ENCODE measurements at places on chromosomes 7 and 10.

DNA sequence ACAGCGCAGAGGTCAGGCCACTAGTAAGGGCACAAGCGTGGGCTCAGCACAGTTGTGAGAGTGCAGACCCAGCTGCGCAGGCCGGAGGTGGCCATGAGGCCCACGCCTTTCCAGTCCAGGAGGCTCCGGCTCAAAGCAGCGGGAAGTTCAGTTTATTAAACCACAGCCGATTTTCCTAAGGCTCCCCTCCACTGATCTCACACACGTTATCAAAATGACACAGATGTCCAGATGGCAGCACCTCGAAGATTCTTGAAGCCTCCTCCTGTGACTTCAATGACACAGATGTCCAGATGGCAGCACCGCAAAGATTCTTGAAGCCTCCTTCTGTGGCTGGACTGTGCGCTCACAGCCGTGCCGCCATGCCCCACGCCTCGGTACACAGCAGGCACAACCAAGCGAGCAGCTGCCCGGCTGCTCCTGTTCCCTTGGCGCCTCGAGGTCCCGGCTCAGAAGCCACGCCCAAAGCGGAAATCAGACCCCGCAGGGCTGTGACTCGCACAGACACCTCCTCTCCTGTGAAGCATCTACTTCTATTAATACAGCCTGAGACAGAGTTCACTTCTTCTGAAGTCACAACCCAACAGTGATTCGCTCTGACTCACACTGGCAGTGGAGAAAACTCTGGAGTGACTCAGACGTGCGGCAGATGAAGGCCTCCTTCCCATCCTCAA is 122.7 kb downstream of the MAD1L1 start:
- no peak for DNase-seq

- no peak for DNase-seq
Measured at GRCh38 chr10:7593905-7594304, 72.9 kb downstream of the ITIH5 start.

GRCh38 chr10:103998805-103999204 is 31.9 kb downstream of the SLK start:
- DNase-seq, result no peak

- no peak for DNase-seq
Measured at GRCh38 chr10:5965266-5965665, 12.1 kb downstream of the IL15RA start.

- no peak for DNase-seq
Measured at GRCh38 chr7:18978108-18978495, 139.3 kb downstream of the TWIST1 start.

DNA sequence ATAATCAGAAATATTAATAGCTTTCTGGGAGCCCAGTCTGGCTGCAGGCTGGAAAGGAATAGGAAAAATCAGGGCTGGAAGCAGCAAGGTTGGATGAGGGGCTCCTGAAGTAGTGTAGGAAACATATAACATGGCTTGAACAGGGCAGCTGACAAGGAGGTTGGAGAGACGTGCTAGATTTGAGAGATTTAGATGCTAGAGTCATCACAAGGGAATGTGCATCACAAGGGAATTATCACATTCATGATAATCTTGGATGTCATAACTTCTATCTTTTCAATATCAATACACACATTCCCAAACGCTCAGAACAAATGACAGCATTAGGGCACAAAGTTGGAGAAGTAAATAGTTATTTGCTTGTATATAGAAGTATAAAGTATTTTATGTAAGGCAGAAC is 120.9 kb upstream of the EGFR start:
- DNase-seq, result no peak

- DNase-seq, result no peak
Measured at GRCh38 chr7:37511915-37512314, 63.3 kb upstream of the ELMO1 start.

GRCh38 chr7:48424731-48425130 is 253.5 kb downstream of the ABCA13 start:
- no peak for DNase-seq

GRCh38 chr10:75394221-75394620 is 7.3 kb downstream of the ZNF503 start:
- no peak for DNase-seq

DNA sequence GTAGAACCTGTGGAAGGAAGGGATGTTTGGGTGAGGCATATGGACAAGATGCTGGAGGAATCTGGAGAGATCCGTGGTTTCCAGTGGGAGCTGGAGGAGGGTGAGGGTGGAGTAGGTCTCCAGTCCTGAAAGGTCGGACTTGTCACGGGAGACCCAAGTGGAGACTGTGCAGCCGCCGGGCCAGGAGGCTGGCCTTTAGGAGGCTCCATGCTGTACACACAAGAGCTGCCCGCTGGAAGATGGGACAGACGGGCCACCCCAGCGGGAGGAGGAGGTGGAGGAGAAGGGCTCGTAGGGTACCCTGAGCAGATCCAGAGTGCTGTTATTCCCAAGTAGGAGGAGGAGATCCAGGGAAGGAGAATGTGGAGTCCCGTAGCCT is 106.7 kb downstream of the NKX6-2 start:
- DNase-seq, result no peak

DNA sequence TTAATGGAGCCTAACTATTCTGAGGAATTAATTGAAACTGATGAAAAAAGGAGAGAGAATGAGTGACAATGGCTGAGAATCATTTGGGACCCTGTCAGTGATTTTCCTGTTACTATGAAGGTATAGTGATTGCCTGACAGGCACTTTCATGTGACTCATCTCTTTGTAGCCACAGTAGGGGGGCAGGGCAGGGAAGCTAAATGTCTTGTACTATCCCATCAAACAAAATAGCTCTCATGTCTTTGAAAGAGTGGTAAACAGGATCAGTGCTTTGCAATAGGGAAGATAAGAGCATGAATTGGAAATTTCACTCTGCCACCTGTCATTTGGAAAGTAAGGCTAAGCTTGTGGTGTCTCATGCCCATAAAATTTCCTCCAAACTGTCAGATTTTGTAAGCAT is 94.5 kb upstream of the GSDME start:
- DNase-seq, result no peak

DNA sequence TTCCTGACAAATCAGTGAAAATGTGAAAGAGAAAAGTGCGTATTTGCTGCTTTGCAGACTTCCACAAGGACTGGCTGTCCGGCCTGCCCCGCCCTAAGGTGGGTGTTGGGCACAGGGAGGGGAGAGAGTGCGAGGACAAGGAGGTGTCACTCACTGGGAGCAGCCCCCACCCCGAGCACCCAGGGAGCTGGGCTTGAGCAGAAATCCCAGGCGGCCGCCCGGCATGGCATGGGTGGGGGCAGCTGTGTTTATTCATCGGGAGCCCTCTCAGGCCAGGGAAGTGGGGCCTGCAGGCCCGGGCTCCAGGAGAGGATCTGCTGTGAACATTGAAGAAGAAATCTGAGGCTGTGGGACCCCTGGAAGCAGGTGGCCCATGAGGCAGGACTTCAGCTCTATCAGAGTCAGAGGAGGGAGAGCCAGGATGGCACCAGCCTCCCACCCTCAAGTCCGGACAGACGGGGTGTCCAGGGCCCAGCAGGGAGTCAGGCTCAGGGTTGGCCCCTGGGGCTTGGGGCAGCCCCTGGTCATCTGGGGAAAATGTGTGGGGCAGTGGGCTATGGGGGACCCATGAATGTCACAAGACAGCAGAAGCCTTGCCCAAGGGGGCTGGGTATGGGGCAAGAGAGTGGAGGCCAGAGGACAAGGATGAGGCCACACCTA is 164.4 kb upstream of the PPP2R2D start:
- no peak for DNase-seq

DNA sequence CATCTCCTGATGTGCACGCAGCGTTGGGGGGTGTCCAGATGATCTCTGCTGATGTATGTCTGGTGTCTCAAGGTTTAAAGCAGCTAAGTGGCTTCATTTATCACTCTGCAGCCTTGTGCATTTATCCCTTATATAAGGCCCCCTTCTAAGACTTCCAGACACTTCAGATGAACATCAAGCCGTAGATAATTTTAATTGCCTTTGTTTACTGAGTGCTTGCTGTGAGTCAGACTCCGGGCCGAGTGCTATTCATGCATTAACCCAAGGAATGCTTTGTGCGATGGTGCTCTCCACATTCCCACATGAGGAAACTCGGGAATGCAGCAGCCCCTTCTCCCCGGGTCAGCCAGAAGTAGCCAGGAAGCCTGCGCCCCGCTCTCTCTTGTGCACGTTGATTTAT is 328.6 kb upstream of the COBL start:
- no peak for DNase-seq

DNA sequence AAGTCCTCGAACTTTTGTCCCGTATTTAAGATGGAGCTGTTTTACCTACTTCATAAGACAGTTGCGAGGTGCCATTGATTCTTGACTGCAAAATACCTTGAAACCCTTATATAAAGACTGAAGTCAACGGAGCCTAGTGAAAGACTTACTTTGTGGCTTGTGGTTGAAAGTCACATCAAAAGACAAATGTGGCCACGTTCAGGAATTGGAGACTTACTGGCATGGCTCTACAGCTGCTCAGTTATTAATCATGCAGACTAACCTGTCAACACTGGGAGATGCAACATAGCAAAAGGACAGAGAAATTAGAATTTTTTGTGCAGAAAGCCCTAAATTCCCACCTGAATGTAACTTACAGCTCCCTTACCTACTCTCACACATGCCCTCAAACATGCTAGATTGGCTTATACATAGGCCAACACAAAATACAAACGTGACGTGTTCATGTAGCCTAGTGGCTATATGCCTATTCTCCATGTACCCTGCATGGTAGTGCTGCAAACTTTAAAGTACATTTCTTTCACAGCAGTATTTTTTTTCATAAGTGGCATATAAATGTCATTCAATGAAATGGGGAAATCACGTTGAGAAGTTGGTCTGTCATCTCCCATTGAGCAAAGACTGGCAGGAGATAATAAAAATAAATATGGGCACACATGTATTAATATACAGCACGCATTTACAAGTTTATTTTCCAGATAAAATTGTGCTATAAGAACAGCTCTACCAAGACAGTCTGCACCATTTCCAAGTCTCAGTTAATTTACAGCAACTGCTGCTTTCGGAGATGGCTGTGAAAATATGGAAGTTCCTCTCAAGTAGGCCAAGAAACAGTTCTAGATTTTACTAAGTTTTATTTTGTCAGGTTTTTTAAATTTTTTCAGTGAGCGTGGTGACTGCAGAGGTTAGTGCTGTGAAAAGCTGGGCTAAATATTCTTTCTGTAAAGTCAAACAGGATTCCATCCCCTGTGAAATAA is 170.4 kb upstream of the C7orf33 start:
- no peak for DNase-seq

GRCh38 chr10:34297541-34298345 is 517.4 kb downstream of the PARD3 start:
- no peak for DNase-seq

DNA sequence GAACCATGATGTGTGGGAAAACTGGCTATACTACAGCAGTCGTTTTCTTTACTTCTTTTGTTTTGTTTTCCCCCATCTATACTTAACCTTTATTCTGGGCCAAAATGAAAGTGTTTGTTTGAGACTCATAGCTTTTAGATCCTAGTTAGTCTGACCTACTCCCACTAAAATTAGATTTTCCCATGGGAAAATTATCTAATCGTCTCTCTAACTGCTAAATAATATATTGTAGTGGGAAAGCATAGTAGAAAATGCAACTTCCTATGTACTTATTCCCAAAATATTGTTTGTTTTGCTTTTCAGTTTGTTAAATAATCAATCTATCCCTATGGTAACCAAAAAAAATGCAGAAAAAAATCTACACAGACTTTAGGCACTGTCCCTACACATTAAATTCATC is 96.6 kb downstream of the NOC3L start:
- DNase-seq, result no peak

DNA sequence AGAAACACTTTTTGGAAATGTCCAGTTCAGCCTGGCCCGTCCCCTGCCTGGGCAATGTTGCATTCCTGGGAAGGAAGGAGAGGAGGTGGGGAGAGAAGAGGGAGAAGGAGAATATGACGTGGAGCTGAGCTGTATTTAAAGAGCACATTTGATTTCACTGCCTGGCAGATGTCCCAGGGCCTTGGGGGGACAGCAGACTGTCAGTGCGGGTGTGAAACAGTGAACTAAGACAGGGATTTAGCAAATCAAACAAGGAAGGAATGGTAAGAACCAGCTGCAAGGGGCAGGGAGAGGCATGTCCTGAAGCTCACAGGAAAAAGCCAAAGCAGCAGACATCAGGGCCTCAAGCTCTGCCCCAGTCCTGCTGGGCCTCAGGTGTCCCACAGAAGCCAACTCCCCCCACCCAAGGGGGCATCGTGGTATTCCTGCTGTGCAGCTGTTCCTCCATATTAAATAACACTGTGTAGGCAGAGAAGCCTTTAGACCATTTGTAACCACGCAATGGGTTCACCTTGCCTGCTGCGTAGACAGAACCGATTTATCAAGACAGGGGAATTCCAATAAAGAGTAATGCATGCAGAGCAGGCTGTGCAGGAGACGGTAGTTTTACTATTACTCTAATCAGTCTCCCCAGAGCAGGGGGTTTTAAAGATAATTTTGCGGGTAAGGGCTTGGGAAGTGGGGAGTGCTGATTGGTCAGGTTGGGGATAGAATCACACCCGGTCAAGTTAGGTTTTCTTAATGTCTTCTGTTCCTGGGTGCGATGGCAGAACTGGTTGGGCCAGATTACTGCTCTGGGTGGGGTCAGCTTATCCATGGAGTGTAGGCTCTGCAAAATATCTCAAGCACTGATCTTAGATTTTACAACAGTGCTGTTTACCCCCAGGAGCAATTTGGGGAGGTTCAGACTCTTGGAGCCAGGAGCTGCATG is 18.3 kb downstream of the LEP start:
- DNase-seq, result no peak

DNA sequence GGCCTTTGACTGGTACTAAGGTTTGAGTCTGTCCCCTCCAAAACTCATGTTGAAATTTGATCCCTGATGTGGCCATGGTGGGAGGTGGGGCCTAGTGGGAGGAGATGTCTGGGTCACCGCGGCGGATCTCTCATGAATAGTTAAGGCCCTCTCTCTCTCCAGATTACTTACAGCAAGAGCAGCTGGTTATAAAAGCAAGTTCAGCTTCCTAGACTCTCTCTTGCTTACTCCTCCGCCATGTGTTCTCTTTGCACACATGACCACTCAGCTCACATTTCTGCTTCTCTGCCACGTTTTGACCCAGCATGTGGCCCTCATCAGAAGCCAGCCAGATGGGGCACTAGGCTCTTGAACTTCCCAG is 29.9 kb upstream of the ZMIZ1 start:
- DNase-seq, result no peak

DNA sequence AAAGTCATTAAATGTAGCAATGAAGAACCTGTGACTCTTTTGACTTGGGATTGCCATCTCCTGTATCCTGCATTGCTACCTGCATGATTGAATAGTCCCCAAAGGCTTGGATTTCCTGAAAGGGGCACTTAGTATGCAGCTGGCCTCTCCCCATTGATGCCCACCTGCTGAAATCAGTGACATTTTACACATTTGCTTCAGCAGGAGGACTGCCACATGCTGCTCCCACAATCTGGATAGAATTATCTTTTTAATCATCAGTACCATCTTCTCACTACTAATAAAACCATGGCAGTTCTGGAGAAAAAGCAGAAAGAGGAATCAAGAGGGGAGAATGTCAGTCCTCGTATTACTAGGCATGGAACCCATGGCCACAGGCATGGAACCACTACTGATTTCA is 67.8 kb downstream of the SLC13A1 start:
- no peak for DNase-seq
